ENCODE measurements at places on chromosomes 13 and 19.

DNA sequence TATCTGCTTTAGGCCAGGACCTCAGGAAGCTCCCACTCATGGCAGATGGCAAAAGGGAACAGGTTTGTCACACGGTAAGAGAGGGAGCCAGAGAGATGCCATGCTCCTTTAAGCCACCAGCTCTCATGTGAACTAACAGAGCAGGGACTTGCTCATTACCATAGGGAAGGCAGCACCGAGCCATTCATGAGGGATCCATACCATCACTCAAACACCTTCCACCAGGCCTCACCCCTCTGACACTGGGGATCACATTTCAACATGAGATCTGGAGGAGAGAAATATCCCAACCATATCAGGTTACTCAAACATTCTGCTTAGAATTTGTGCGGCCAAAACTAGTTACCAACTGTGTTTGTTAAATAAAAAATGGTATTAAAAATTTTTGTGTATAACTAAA lies 427.0 kb downstream of the UQCRFS1 start:
- DNase-seq: no peak

DNA sequence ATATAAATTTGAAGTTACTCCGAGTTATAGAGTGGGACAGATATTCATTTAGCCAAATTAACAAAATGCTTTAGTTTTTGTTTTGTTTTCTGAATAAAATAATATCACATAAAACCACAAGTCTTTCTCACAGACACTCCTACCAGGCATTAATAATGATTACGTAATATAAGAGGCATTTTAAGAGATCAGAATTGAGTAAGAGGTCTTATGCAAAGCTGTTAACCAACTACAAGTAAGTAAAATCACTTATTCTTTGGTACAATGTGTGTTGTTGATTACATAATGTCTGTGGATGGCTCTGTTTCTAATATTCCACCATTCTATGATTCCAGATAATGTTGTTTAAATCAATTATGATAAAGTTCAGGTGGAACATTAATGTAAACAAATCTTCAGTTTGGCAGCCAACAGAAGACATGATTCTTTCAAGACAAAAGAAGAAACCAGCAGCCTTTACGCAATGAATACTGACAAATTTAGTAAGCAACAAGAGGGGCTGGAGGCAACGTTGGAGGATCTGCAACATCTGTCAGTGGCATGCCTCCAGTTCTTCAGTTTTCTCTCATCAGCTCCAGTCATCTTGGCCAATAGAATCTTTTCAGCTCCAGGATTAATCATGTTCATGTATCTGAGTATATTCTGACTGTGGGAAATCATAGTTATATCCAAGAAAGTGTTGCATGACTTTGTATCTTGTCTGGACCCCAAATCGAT lies 403.8 kb downstream of the SLITRK5 start:
- DNase-seq: no peak

DNA sequence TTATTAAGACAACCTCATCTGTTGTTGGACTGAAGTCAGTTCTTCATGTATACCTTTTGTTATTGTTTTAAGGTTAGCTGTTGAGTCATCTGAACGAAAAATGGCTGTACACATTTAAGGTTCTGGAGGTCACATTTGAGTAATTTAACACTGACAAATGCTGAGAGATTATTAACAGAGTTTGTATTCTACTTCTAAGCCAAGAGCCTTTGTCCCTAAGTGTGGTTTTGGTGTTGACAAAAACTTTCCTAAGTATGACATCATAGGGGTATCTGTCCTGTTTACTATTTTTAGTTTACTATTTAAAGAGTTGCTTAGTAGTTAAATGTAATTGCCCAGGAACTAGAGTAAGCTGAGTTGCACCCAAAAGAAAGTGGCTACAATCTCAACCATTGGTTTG lies 71.9 kb downstream of the CDK8 start:
- no peak for DNase-seq

GRCh38 chr13:85597790-85598500 lies 201.3 kb downstream of the SLITRK6 start:
- no peak for DNase-seq

DNA sequence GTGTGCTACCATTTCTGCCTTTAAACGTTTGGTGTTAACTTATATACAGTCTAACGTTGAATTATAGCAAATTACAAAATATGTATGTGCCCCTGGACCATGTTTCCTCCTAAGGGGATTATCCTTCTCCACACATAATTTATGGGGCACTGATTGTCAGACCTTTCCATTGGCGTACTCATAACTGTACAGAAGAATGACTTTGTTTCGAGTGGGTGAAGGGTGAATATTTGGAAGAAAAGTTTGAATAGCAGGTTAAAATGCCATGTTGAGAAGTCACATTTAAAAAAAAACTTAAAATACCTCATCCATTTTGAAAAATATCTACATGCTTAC lies 58.8 kb downstream of the SLC10A2 start:
- DNase-seq: no peak

- DNase-seq: no peak
These were observed 14.8 kb upstream of the AKAP8 start for GRCh38 chr19:15394426-15394825.

DNA sequence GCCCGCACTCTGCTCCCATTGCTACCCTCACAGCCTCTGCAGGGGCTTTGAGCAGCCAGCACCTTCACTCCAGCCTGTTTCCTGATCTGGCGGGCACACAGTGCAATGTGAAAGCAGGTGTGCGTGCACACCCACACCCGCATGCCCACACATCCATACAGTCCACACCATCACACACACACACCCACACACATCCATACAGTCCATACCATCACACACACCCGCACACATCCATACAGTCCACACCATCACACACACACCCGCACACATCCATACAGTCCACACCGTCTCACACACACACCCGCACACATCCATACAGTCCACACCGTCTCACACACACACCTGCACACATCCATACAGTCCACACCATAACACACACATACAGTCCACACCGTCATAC lies 28.0 kb downstream of the PIAS4 start:
- no peak for DNase-seq

DNA sequence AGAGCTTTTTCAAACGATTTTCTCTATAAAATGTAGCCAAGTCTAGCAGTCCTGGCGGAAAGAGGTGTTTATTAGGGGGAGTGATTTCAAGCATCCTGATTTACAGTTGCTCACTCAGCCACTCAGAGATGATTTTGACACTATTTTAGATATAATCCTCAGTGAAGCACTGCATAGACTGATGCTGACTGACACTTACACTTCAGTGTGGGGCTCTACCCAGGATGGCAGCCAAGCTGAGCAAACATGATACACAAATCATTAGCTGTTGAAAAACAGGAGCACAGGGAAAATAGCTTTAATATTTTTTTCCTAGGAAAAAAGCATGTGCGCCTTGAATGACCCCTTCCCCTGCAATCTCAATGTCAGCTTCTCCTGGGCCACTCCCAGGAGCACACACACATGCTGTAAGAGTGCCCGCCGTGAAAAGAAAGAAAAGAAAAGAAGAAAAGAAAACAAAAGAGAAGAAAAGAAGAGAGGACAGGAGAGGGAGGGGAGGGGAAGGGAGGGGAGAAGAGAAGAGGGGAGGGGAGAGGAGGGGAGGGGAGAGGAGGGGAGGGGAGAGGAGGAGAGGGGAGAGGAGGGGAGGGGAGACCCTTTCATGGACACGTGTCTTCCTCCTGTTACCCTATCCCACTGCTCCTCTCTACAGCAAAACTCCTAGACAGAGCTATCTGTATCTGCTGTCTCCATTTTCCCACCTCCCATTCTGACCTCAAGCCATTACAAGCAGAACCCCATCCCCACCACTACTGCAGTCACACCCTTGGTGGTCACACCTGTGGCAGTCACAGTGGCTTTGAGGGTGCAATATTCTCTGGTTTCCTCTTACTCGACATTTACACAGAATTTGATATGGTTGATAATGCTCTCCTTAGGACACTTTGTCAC lies 36.4 kb downstream of the RCBTB2 start:
- no peak for DNase-seq

GRCh38 chr13:73902296-73902695 lies 231.9 kb downstream of the KLF12 start:
- no peak for DNase-seq

DNA sequence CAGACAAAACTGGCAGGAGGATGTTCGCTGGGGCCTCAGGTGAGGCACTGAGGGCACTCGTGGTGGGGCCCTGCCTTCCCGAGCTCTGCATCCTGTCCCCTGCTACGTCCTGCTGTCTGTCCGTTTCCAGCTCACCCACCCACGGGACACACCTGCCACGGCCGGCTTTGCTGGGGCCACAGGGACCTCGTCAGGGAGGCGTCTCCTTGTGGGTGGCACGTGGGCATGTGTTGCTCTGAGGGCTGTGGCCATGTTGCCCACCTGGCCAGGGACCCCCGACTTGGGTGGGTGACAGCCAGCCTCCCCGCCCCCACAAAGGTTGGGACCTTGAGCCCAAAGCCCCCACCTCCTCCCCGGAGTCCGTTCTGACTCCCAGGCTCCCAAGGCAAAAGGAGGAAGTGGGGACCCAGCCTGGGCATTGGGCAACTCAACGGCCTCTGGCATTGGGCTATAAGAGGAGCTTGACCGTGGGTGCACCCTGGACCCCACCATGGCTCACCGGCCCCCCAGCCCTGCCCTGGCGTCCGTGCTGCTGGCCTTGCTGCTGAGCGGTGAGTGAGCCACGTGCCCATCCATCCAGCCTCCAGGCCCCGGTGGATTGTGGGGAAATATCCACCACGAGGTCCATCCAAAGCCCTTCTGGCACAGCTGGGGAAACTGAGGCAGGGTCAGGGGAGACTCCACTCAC lies at the start of gene PRTN3:
Gene PRTN3 (plus strand): TSS at position 481 of the 688 bp plus-strand sequence. CDS start 10 bp downstream, at position 491.
- DNase-seq: no peak

DNA sequence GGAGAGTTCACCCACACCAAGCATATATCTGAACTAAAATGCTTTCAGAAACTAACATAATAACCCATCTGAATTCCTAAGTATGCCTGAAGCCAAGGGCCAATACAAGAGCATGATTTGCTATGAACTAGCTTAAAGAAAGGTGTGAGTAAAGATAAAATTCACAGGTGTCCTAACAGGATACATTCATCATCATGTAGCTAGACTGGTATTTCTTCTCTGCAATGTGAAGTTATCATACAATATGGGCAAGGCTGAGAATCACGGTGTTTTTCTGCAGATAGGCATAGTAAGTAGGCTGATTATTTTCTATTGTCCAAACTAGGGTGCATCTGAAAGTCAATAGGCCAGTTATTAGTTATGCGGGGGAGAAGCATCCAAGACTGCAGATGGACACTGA lies 63.1 kb downstream of the STK24 start:
- no peak for DNase-seq

DNA sequence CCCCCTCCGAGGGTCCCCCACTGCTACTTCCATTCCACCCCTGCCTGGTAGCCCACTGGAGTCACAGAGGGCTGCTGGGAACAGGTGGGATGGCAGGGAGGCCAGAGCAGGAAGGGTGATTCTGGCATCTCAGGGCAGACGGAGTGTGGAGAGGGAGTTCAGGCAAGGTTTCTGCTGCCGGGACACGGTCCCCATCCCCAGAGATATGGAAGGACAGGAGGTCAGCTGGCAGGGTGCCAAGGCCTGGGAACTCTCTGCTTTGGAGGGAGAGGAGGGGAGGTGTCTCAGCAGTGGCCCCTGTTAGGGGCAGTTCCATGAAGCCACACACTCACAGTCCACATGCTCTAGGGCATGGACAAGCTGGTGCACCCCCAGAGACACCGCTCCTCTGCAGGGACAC lies 68.1 kb downstream of the CHST8 start:
- DNase-seq: no peak

- DNase-seq: no peak
These were observed 18.6 kb downstream of the PRR36 start for GRCh38 chr19:7855426-7856108.

DNA sequence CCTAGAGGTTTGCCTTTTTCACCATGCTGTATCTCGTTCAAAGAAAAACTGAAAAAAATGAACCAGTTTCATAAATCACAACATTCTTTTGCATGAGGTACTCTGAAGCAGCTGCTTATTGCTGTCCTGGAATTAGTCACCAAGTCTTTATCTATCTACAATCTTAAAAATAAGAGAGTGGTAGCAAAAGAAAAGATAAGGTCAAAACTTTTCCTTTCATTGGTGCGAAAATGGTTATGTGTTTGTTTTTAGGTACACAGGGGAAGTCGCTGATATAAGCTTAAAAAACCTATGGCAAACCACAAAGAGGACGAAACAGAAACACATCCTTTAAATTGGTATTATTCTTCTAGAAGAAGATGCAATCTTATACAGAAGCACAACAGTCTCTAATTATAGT lies 20.7 kb downstream of the OBI1 start:
- no peak for DNase-seq

DNA sequence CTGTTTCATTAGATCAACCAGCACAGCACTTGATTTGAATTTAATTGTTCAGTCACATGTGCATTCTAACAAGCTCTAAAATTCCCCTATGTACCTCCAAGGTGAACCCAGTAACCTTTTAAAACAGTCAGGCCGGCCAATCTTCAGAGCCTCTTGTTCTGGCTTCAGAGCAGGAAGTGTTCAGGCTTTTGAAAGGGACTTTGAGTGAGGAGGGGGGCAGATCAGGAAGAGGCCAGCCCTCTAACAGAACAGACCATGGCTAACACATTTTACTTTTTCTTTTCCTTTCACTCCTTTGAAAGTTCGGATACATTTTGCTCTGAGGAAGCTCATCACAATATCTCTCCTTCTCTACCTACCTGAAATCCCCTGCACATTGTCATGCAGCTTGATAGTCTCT lies 390.3 kb downstream of the TBC1D4 start:
- DNase-seq: no peak

DNA sequence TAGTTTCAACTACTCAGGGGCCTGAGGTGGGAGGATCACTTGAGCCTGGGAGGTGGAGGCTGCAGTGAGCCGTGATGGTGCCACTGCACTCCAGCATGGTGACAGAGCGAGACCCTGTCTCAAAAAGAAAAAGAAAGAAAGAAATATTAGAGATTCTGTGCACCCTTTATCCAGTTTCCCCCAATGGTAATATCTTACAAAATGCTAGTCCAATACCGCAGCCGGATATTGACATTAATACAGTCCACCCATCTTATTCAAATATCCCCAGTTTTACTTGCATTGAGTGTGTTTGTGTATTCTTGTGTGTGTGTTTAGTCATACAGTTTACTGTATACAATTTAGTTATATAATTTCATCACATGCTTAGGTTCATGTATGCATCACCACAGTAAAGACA lies 8.6 kb upstream of the IFNL4 start:
- no peak for DNase-seq

GRCh38 chr19:54191011-54191810 lies at the start of gene TSEN34:
TSS of gene TSEN34 (plus strand) at chr19:54191308. CDS start at chr19:54191365, 57 bp downstream.
- peak; percentile 92 for DNase-seq

GRCh38 chr19:48059331-48059730 lies 15.5 kb upstream of the CABP5 start:
- DNase-seq: no peak

DNA sequence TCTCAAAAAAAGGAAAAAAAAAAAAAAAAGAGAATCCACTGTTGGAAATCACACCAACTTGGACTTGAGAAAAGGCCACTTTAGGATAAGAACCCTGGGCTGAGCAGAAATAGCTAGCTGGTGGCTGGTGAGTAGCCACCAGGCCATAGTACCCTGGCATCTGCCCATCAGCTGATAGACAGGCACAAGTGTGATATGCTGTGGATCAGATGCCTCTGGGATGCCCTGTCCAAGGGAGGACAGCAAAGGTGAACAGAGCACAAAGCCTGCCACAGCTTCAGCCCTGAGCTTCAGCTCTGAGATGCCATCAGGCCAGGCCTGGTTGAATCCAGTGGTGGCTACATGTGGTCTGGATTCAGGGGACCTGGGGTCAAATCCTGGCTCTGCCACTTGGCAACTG lies 8.7 kb downstream of the SIRT2 start:
- no peak for DNase-seq

Data from mucosa of descending colon (tissue), 3 donors.